Calu3 (cell line): ENCODE measurements at places on chromosomes 11 and 22. TPM values are rescaled to one million over a fixed set of nuclear protein-coding genes. Genes with fewer than 3 reads are reported as not detected.
A peak's percentile ranks its signal among the peaks of the same experiment; 100 is the strongest.

UBQLN3 gene
- not detected in 2 replicates for total RNA-seq

PGA4 gene
- total RNA-seq = not detected in 2 replicates

DNA sequence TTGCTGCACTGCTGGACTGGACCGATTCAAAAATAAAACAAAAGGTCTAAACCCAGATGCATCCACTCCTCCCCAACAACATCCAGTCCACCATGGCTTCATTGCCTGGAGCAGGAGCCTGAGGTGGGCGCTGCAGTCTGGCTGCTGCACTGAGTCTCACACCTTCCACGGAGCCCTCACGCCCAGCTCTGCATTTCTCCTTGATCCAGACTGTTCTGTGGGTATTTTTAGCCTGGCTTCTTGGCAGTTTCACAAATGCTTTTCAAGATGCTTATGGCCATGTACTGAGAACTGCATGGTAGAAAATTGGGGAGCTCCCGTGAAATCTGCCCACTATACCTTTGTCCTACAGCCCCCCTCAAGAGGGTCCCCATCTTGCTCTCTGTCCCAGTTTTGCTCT lies 53.3 kb upstream of the JAM3 start:
- DNase-seq = no peak

DNA sequence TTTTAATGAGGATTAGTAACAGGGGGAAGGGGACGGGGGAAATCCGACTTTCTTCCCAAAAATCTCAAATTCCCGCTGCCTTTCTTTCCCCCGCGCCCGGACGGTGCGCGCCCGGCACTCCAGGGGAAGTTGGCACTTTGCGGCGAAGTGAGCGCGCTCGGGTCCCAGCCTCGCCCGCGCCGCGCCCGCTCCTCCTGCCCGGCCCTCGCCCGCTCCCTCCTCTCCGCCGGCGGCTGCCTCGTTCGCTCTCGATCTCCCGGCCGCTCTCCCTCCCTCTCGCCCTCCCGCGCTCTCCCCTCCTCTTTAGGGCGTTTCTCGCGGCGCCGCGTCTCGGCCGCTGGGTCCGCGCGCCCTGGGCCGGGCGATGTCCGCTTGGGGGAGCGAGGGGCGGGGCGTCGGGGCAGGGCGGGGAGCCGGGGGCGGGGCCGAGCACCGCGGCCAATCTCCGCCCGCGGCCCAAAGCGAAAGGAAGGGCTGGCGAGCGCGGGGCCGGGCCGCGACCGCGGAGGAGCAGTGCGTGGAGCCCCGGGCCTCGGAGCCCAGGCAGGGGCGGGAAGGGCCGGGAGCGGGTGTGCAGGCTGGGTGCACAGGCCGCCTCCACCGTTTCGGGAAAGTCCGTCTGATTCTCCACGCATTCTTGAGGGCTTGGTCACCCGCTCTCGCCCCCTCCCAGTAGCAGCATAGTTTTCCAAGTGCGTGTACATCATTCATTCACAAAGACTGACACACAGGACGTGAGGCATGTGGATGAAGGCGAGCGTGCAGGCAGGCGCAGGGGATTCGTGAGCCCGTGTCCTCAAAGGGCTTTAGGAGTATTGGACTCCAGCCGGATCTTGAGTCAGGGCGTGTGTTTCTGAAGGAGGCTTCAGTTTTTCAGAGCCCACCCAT lies 65.1 kb downstream of the ETS1 start:
- peak; percentile 88 for DNase-seq

- no peak for DNase-seq
These were observed 28.9 kb upstream of the TMA7B start for GRCh38 chr22:39931251-39931650.

IL10RA gene
- total RNA-seq = 0.05 and 0.76 TPM in 2 replicates

DNA sequence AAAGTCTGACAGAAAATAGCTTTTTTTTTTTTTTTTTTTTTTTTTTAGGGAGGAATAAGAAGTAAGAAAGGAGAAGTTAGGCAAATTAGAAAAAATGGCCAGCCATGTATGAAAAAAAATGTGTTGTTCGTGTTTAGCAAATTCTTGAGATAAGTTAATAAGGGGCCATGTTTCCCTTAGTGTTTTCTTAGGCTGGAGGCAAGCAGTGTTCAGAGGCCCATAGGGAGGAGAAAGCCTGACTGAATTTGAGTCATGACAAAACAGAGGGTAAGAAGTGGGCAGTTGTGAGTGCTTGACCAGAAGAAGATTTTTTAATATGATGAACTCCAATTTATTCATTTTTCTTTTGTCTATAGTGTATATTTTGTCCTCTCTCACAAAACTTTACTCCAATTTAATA lies 766.4 kb downstream of the FAM181B start:
- DNase-seq = no peak

DNA sequence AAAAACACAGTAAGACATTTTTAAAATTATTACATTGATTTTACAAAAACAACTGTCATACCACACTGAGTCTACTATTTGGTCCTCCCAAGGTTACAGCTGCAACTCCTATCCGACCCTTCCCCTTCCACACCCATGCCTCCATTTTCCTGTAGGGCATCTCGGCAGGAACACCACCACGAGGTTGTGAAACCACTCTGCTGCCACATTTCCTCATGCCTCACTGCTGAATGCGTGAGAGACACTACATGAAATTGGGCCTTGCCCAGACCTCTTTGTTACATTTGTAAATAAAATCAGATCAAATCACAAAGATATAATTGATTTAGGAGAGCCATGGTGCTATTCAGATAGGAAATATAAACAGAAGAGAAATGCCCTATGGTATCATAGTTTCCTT lies 2.0 kb downstream of the ARHGAP32 start:
- peak; percentile 43 for DNase-seq

OR6T1 gene
- total RNA-seq = not detected in 2 replicates

DNA sequence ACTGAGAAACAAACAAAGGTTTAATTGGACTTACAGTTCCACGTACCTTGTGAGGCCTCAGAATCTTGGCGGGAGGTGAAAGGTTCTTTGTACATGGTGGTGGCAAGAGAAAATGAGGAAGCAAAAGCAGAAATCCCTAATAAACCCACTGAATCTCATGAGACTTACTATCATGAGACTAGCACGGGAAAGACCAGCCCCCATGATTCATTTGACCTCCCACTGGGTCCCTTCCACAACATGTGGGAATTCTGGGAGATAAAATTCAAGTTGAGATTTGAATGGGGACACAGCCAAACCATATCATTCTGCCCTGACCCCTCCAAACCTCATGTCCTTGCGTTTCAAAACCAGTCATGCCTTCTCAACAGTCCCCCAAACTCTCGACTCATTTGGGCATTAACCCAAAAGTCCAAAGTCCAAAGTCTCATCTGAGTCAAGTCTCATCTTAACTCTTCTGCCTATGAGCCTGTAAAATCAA lies 617.4 kb downstream of the CNTN5 start:
- no peak for DNase-seq

SMIM35 gene
- total RNA-seq = not detected in 2 replicates

DNA sequence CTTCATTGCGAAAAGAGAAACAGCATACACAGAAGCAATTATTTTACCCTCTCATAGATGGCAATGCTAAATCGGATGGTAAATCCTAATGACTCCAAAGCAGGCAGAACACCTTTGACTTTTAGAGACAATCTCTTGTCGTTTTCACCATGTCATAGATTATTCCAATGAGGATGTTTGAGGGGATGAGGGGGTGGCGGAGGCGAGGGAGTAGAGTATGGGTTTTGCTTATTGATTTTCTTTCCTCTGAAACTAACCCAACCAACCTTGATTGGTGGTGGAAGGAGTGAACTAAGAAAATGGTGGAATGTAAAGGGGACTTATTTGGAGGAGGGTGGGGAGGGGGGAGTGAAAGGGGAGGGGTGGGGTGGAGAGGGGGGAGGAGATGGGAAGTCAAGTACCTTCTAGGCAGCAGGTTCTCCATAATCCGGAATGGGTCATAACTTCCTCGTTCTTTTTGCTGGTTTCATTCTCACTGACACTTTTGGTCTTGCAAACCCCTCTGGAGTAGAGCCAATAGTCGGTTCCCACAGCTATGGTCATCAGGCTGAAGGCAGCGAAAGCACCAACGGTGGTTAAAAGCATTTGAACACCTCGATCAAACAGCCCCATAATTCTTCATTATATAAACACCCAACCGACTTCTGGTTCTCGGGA lies 1.5 kb downstream of the CACNG2 start:
- DNase-seq = no peak

SLC7A4 gene
- total RNA-seq = 0.14 TPM in 1 of 2 replicates, not detected in the other

DNA sequence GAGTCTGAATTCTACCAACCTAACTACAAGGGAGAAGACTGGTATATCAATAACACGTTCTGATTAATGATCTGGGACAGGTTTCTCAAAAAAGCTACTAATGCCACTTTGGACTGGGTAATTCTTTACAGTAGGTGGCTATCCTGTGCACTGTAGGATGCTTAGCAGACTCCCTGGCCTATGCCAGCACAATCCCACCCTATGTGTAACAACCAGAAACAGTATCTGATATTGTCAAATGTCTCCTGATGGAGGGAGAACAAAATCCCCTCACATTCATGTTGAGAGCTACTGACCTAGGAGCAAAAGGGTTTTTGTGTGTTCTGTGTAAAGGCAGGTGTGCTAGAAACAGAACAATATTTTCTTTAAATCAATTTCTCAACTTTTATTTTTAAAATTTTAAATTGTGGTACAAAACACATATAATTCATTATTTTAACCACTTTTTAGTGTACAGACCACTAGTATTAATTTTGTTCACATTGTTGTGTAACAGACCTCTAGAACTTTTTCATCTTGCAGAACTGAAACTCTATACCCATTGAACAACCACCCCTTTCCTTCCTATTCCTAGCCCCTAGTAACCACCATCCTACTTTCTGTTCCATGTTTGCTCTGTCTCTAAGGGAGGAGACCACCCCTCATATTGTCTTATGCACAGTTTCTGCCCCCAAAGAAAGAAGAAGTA lies 2.1 kb upstream of the MS4A6A start:
- DNase-seq = no peak

SLC25A45 gene
- total RNA-seq = 2.9 and 4.0 TPM in 2 replicates

DNA sequence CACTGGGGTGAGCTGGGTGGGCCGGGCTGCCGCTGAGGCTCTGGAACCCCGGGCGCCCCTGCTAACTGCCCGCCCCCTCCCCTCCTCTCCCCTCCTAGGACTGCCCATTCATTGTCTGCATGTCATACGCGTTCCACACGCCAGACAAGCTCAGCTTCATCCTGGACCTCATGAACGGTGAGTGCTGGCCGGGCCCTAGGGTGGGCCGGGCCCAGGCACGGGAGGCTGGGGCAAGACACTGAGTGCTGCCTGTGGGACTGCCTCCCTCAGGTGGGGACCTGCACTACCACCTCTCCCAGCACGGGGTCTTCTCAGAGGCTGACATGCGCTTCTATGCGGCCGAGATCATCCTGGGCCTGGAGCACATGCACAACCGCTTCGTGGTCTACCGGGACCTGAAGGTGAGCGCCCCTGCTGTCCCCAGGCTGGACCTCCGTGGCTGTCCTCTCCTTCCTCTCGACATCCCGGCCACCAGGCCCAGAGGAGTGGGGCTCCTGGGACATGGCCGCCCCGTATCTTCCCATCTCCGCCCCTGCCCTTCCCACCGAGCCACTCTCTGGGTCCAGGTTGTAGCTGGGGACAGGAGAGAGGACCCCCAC lies 7.5 kb upstream of the ANKRD13D start:
- DNase-seq = no peak

ATM gene
- total RNA-seq = 39.5 and 39.8 TPM in 2 replicates

DNA sequence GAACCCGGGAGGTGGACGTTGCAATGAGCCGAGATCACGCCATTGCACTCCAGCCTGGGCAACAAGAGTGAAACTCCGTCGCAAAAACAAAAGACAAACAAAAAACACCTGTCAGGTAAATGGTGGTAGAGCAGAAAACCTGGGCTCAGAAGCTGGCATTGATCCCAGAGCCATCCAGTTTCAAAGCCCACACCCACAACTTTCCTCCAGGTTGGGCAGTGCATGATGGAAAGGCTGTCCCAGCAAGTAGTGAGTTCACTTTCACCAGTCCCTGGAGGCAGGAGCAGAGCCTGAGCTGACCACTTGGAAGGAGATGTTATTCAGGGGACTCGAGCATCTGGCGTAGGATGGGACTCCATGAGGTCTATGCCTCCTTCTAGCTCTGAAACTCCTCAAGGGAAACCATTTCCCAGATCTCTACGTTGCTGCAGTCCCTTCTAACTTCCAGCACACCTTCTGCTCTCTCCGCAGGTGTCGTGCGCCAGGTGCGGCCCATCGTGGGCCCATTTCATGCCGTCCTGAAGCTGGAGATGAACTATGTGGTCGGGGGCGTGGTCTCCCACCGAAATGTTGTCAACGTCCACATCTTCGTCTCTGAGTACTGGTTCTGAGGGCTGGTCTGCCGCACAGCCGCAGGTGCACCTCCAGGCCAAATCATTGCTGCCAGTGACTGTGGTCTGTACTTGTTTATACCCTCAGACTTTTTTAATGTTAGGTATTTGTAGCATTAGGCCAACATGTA lies 71.6 kb upstream of the ATXN10 start:
- DNase-seq = no peak

DNA sequence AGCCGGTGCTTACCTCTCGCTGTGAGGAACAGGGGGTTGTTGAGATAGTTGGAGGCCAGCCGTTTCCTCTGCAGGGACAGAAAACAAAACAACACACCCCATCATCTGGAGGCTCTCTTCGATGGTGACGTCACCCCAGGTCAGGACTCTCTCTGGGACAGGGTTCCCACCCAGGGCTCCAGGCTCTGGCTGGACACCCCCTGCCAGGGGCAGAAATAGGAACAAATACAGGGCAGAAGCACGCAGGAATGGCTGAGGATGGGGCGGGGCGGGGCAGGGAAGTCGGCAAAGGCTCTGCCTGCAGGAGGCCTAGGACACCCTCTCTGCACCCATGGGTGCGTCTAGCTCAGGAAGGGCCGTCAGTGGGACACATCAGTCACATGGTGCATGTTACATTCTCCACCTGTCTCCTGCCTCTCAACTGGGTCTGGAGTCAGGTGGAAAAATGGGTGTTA lies 118.5 kb downstream of the PHF21B start:
- DNase-seq = no peak

DNA sequence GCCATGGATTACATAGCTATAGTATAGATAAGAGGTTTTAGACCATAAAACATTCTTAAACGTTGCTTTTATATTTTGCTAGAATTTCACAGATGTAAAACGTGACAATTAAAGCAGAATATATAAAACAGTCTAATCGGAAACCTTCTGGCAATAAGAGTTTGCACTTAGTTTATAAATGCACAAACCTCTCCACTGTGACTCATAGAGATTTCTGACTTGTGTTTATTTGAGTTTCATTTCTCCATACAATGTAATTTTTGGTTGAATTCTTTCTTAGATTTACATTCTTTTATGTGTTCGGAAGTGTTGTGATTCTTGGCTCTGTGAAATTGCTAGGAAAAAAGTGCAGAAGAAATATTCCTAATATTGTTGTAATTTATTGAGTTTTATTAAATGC lies 288.7 kb upstream of the CTSC start:
- no peak for DNase-seq

C11orf21 gene
- not detected in 2 replicates for total RNA-seq
